Epithelial cell of proximal tubule (primary cell): ENCODE measurements at places on chromosomes 5 and 9. TPM values are rescaled to one million over a fixed set of nuclear protein-coding genes. Genes with fewer than 3 reads are reported as not detected.

GRCh38 chr5:114223866-114224265 is 138.0 kb upstream of the KCNN2 start:
- no peak for DNase-seq

The GNAQ gene
- 19.0 and 20.6 TPM in 2 replicates for total RNA-seq

The CCDC152 gene
- 2.7 TPM in 2 replicates for total RNA-seq

The GLRA1 gene
- total RNA-seq = not detected in 2 replicates

The SLC36A3 gene
- not detected in 2 replicates for total RNA-seq

GRCh38 chr9:106915851-106916250 is 52.9 kb downstream of the ZNF462 start:
- DNase-seq = no peak

The PCDHB14 gene
- under 0.01 and 0.23 TPM in 2 replicates for total RNA-seq

The LVRN gene
- total RNA-seq = 0.58 TPM in 1 of 2 replicates, not detected in the other

The MEF2C gene
- total RNA-seq = 1.6 and 6.3 TPM in 2 replicates

The CCNO gene
- total RNA-seq = 1.8 and 3.0 TPM in 2 replicates

The FSTL4 gene
- not detected in 2 replicates for total RNA-seq

DNA sequence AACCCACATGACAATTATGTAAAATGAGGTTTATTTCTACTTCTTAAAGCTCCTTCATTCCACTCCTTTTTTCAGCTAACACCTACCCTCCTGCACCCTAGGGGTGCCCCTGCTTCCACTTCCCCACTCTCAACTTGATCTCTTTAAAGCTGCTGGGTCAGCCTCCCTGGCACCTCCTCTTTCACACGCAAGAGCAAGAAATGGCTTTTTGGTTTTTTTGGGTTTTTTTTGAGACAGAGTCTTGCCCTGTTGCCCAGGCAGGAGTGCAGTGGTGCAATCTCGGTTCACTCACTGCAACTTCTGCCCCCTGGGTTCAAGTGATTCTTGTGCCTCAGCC is 64.4 kb downstream of the SUSD1 start:
- no peak for DNase-seq

The FGF10 gene
- total RNA-seq = not detected in 2 replicates

The TRAF2 gene
- 21.0 and 26.1 TPM in 2 replicates for total RNA-seq

The EFCAB9 gene
- total RNA-seq = not detected in 2 replicates
